ENCODE measurements at places on chromosomes 11 and 22.

DNA sequence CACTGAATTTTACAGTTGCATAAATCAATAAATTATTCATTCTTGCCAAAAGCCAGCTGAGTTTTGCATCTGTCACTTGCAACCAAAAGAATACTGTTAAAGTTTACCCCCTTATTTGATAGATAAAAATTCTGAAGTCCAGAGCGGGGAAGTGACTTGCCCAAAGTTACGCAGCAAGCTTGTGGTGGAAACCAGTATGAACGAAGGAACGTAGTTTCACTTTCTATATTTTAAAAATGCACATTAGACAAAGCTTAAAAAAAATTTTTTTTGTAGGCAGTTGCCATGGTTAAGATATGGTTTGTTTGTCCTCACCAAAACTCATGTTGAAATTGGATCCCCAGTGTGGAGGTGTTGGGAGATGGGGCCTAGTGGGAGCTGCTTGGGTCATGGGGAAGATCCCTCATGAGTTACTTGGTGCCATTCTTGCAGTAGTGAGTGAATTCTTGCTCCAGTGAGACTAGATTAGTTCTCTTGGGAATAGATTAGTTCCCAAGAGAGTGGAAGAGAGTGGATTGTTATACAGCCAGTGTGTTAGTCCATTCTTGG is 46.3 kb upstream of the SEZ6L start:
- no peak for DNase-seq

GRCh38 chr22:20979243-20979809 is 2.8 kb upstream of the LZTR1 start:
- DNase-seq: peak; percentile 71

GRCh38 chr22:45758603-45759002 is 87.0 kb downstream of the ATXN10 start:
- no peak for DNase-seq

DNA sequence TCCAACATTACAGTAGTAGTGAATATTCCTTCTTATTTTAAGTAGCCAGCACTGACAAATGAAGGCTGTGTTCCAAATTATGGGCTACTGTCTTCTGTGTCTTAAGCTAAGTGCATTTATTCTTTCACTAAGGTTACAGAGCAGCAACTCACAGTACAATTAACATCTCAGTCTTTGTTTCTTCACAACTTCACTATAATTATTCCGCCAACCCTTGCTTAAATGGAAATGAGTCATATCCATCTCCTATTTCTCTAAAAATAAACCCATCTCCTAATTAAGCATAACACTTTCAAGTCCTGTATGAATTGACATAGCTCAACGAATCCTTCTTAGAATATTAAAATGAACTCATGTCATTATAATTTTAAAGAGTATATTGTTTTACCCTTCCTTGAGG is 6.7 kb downstream of the ETS1 start:
- DNase-seq: no peak

- DNase-seq: no peak
Observed at GRCh38 chr22:44458044-44459020, 39.7 kb downstream of the RTL6 start.

DNA sequence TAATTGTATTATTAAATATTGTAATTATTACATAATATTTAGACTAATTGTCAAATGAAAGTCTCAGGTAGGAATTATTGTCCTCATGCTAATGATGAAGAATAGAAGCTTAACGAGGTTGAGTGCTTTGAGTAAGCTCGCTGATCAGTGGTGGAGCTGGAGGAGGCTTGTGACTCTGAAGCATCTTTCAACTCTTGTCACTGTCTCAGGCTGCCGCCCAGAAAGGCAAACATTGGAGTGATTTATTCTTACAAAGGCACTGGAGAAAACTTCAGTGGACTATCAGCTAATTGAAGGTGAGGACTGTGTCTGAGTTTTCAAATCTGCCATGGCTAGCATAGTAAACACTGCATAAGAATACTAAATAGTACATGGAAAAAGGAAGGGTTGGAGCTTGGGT is 595.1 kb downstream of the NTM start:
- DNase-seq: no peak

DNA sequence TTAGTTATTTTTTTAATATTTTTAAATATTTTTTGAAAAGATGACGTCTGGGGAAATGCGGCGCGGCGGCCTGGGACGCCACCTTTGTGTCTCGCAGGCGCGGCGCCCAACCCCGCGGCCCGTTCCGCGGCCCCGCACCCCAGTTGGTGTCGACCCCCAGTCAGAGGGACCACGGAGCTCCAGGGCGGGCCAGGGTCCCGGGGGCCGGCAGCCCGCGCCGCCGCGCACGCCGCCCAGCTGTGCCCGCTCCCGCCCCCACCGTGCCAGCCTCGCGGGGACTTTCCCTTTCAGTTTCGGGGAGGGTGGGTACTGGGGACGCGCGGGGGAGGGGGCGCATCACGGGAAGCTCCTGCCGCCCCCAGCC is 1.6 kb downstream of the CCND1 start:
- no peak for DNase-seq

DNA sequence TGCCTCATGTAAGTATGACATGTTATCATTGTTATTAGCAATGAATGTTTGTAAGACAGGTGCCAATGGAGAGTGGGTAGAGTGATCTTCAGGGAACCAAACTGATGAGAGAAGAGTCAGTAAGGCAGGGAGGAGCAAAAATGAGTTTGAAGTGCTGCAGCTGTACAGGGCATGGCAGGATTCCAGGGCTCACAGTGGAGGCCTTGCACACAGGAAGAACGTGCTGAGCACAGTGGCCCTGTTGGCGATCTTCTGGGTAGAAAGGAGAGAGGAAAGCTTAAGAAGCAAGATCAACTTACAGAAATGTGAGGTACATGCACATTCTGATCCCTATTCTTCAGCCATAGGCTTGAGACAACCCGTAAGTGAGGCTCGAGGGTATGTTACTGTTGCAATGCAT is 219.3 kb upstream of the TMEM45B start:
- DNase-seq: no peak

GRCh38 chr11:128133501-128133900 is 453.9 kb downstream of the ETS1 start:
- DNase-seq: peak; percentile 10

DNA sequence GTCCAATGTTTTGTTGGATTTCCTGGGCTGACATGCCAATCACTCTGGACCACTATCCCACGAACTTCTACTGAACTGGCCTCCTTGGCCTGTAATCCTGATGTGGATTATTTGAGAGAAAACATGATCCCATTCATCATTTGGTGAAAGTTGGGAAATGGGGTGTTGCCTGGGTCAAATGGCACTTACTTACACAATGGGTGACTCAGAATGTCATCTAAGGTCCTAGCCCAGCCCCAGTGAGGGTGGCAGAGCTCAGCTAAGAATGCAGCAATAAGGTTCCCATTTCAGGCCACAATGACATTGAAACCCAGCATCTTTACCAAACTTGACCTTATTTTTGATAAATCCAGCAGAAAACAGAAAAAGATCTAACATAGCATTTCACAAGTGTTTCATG is 8.0 kb upstream of the DSCAML1 start:
- DNase-seq: no peak

All from fibroblast of upper back skin (primary cell).